GDM1 (cell line): ENCODE measurements at places on chromosomes 5 and 9.
A peak's percentile ranks its signal among the peaks of the same experiment; 100 is the strongest.

GRCh38 chr5:9419794-9420193 lies 126.1 kb downstream of the SEMA5A start:
- DNase-seq: no peak

DNA sequence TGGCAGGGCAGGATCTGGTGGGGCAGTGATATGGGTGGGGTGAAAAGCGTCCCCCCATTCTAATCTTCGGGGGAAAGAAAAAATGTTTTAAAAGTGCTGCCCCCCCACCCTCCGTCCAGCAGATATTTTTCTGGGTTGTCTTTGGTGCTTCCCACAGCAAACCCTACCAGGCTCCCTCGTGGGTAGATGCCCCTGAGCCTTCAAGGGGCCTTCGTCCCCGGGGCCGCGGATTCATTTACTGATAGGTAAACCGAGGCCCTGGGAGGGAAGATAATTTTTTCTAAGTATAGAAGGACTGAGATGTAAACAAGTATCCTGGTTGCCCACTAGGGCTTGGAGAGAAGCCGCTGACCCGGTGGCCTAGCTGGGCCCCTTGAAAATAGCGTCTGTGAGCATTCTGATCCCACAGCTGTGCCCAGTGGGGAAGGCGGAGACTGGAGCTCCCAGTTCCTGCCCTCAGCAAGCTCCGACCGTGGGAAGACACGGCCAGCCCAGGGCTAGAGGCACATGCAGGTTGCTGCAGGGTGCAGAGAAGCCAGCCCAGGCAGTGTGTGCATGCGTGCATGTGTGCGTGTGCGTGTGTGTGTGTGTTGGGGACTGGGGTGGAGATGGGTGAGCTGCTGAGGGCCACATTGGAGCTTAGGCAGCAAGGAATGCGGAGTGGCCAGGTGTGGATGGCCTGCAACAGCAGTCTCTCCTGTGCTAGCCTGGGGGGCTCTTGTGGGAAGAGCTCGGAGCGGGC lies 6.0 kb upstream of the RXRA start:
- DNase-seq: no peak

DNA sequence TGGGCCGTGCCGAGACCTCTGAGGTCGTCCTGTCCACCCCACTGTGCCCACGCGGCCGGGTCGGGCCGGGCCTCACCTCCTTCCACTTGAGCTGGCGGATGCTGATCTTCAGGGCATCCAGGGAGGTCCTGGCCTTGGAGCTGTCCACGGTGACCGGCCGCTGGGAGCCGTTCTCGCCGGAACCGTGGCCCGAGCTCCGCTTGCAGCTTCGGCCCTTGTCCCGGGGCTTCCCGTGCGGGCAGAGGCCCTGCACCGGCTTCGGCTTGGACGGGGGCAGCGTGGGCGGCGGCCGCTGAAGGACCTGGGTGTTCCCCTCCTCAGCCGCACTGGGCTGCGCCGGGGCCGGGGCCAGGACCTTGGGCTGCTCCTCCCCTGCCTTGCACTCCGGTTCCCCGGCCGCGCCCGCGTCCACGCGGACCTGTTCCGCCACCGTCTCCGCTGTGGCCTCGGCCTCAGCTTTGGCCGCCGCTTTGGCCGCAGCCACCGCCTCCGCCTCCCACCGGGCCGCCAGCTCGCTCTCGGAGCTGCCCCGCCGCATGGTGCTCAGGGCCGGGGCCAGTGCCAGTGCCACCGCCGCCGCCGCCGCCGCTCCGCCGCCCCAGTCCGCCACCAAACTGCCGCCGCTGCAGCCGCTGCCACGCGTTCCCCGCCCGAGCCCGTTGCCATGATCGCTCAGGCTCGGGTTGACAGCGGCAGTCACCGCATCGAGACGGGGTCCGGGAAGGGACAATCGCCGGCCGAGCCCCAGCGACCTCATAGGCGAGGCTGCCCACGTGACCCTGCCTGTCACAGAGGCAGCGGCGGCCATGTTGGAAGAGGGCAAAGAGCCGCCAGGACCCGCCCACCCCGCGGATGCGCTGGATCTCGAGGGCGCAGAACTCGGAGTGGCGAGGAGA lies at the start of gene TTLL11:
TSS of gene TTLL11 (minus strand) at position 698 of the 896 bp plus-strand sequence. CDS start at position 538, 160 bp downstream.
- peak; percentile 88 for DNase-seq

- DNase-seq: no peak
Observed at GRCh38 chr5:74072646-74073045, 446.6 kb downstream of the ARHGEF28 start.

- no peak for DNase-seq
Observed at GRCh38 chr9:136342181-136343120, 15.1 kb downstream of the GPSM1 start.

- no peak for DNase-seq
Observed at GRCh38 chr9:105052346-105052745, 124.4 kb upstream of the ABCA1 start.

DNA sequence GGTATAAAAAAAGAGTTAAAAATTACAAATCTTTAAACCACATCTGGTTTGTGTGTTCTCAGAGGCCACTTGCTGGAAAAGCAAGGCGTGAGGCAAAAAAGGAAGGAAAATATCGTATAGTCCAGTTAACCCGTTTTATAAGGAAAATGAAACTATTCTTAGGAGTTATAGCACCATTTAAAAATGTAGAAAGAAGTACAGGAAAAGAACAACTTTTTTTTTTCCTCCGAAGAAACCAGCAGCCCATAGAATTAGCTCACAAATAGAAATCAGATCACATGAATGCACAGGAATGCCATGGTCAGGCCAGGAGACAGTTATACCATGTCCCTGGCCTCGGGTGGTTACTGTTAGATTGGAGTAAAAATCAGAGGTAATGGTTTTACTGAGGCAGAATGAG lies 241.6 kb downstream of the FBXL7 start:
- no peak for DNase-seq

- DNase-seq: no peak
Observed at GRCh38 chr5:132500244-132500930, 9.8 kb upstream of the IRF1 start.

DNA sequence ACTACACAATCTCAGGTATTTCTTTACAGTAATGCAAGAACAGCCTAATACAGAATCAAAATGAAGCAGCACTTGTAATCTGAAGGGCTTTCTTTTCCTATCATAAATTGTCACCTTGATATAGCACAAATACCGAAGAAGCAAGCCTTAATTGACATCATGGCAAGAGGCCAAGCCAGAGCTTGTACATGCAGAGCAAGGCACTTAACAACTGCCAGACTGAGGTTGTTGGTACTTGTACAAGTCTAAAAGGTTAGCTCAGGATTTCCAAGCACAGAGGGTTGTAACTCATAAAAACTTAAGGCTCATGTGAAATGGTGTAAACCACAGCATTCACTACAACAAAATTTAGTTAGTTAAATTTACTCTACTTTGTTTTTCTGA lies 158.8 kb upstream of the SPEF2 start:
- no peak for DNase-seq

- no peak for DNase-seq
Observed at GRCh38 chr9:85971731-85972130, 30.8 kb downstream of the NAA35 start.
